ENCODE measurements at places on chromosomes 6 and 20.

GRCh38 chr6:3825851-3826581 lies 23.2 kb upstream of the FAM50B start:
- DNase-seq = no peak

GRCh38 chr6:16249971-16250370 lies 11.6 kb downstream of the GMPR start:
- no peak for DNase-seq

DNA sequence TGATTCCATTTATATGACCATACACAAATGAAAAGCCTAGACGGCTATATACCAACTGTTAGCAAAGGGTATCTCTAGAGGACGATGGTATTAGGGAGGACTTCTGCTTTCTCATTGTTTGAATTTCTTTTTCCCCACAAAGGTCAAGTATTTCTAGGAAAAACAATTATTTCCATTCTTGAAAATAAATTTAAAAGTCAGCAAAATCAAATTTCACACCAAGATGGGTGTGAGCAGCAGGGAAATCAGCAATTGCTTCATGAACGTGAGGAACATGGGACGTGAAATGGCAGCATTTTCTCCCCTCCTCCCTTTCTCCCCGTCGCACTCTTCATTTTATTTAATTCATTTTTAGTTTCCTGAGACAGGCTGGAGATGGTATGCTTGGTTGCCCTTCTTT lies 5.2 kb upstream of the ZFAND3 start:
- DNase-seq = no peak

- no peak for DNase-seq
These were observed 1117.7 kb upstream of the MAP3K7 start for GRCh38 chr6:91704531-91704930.

GRCh38 chr6:26322645-26323482 lies 42.1 kb upstream of the BTN3A2 start:
- peak; percentile 37 for DNase-seq

GRCh38 chr6:3210024-3210610 lies 17.3 kb downstream of the TUBB2B start:
- DNase-seq = no peak

GRCh38 chr6:17870300-17871188 lies 116.9 kb downstream of the KIF13A start:
- no peak for DNase-seq

DNA sequence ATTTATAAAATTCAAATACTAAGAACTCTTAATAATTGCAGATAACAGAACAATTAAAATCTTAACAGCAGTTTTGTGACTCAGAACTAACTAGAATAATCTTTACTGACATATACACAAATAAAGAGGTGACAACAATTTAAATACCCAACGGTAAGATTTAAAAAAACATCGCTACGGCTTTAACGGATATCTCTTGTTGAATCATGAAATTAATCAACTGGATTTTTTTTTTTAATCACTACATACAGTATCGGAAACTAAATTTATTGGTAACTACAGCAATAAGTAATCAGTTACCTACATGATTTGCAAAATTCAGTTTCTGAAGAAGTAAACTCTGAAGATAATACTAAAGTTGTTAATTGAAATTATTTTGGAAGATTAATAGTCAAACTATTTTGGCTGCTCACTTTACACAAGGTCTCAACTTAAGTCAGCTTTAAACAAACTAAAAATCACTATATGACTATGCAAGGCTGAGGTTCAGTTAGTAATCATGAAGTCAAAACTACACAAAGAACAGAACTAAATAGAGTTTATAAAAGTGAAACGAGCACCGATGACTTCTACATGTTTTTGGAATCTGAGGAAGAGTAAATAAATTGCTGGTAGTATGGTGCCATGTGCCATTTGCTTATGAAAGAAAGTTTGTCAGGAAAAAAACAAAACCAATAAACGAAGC lies 128.8 kb downstream of the HUS1B start:
- no peak for DNase-seq

- no peak for DNase-seq
These were observed 9.8 kb downstream of the NEDD9 start for GRCh38 chr6:11222385-11223277.

DNA sequence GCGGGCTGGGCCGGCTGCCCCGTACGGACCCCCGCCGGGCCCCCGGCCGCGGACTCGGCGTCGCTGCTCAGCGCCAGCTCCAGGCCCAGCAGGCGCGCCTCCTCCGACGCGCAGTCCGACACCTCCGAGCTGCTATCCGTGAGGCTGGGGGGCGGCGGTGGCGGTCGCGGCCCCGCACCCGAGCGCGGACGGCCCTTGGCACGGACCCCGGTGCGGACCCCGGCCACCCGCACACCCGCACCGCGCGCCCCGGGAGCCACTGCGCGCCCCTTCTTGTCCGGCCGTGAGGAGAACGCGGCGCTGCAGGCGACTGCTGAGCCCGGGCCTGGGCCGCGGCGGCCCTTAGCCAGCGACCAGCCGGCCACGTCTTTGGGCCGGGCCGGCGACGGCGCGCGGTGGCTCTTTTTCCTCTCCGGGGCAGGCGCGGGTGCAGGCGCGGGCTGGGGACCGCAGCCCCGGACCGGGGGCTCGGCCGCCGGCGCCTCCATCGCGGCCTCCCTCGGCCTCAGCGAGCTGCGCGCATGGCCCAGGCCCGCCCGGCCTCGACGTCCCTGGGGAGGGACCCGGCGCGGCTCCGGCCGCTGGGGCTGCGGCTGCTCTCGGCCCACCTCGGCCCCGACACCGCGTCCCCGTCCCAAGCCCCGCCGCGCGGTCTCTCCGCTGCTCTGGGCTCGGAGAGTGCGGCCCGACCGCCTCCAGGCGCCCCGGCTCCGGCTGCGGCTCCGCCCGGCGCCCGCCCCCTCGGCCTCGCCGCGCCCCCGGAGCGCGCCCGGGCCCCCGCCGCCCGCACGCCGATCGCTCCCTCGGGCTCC lies 12.9 kb upstream of the TLDC2 start:
- DNase-seq = no peak

DNA sequence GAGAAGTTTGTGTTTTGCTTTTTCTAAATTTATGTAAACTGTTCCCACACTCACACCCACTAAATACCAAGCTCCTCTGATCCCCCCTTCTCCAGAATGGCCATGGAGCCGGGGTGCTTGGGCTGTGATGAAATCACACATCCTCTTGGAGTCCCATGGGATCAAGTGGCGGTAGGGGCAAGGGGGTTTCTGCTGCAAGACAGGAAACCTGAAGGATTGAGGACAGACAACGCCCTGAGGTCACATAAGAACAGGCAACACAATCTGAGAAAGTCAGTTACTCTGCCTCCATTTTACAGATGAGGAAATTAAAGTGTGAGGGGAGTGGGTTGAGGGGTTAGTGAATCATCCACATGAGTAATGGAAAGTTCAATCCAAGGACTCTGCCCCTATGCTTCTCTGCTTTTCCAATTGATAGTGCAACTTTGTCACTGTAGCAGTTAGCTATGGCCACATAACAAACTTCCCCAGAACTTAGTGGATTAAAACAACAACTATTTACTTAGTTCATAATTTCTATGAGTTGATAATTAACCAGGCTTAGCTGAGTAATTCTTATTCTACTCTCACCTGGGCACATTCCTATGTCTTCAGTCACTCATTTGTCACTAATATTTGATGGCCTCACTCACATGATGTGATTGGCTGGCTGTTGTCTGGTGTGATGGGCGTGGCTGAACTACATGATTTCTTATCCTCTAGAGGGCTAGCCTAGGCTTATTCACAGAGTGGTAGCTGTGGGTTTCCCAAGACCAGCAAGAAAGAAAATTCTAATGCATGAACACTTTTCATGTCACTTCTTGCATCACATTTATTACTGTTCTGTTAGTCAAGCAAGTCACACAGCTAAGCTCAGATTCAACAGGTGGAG lies 311.1 kb upstream of the RNF24 start:
- no peak for DNase-seq

DNA sequence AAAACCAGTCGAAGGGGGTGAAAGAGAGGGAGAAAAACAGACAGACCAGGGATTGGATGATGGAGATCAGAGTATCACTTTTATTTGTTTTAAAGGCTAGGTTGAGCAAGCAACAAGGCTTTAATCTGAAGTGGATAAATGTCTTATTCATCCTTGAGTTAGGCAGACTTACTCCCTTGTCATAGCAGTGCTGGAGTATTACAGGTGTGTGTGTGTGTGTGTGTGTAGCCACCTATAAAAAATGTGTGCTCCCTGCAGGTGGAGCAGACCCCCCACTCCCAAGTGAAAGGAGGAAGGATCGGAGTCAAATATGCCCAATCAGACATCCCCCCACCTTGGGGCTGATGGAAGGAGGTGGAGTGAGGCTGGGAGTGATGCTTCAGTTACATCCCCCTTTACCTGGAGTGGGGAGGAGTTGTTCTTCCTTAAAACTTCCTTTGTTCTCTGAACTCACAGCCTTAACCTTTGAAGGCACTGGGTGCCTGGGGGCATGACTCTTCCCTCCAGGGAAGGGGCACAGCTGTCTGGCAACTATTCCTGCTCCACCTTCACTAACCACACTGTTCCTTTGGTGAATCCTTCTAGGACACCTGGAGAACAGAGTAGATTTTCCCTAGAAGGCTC lies 27.3 kb downstream of the PTK7 start:
- DNase-seq = no peak

DNA sequence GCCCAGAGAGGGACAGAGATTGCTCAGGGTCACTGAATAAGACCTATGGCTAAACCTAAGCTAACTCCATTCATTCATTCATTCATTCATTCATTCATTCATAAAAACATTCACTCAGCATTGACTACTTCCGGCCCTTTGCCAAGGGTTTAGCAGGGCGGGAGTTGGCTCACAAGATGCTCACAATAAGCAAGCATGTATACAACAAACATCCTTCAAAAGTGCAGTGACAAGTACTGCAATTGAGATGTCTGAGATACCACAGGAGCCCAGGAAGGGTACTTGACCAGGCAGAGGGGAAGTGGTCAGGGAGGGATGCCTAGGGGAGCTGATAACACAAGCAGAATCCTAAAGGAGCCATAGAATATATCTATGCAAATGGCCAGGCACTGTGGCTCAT lies 18.2 kb upstream of the KIAA1755 start:
- no peak for DNase-seq

DNA sequence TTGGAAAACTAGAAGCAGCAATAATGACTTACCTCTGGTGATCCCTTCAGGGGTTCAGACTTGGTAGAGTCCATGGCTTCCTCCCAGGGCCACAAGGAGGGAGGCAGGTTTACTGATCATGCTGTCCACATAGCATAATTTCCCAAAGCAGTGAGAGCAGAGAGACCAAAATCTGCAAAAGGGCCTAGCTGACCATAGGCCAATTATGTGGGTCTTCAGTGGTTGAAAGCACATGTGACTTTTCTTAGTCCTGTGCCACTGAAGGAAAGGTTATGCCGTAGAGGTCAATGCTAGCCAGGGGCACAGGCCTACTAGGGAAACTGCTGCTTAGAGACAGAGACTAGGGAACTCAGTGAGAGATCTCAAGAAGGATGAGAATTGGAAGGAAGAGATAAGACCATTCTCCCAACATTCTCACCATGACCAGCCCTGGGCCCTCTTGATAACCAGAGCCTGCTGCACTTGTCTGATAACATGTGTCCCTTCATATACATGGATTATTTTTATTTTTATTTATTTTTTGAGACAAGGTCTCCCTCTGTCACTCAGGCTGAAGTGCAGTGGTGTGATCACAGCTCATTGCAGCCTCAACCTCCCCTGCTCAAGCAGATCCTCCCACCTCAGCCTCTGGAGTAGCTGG lies 2.0 kb upstream of the GTPBP2 start:
- DNase-seq = no peak

DNA sequence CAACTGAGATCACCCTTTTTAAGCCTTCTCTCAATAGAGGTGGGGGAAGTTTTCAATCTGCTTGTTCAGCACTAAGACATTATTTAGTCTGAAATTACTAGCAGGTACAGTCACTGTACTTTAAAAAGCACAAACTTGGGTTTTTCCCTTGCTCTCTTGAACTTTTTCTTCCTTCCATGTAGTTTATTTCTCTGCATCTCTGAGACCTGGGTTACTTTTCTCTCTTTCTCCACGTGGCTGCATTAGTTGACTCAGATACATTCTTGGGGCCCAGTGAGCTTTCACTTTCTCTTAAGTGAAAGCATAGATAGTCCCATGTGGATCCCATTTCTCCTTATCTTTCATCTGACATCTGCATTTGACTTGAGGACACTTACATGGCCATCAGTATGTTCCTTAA lies 433.9 kb upstream of the MAP3K7 start:
- DNase-seq = peak; percentile 39

- DNase-seq = no peak
These were observed 31.2 kb downstream of the GPLD1 start for GRCh38 chr6:24458134-24458533.

- no peak for DNase-seq
These were observed 1.1 kb upstream of the USP49 start for GRCh38 chr6:41896281-41896680.

- DNase-seq = no peak
These were observed 304.2 kb downstream of the TFAP2C start for GRCh38 chr20:56933331-56933698.

DNA sequence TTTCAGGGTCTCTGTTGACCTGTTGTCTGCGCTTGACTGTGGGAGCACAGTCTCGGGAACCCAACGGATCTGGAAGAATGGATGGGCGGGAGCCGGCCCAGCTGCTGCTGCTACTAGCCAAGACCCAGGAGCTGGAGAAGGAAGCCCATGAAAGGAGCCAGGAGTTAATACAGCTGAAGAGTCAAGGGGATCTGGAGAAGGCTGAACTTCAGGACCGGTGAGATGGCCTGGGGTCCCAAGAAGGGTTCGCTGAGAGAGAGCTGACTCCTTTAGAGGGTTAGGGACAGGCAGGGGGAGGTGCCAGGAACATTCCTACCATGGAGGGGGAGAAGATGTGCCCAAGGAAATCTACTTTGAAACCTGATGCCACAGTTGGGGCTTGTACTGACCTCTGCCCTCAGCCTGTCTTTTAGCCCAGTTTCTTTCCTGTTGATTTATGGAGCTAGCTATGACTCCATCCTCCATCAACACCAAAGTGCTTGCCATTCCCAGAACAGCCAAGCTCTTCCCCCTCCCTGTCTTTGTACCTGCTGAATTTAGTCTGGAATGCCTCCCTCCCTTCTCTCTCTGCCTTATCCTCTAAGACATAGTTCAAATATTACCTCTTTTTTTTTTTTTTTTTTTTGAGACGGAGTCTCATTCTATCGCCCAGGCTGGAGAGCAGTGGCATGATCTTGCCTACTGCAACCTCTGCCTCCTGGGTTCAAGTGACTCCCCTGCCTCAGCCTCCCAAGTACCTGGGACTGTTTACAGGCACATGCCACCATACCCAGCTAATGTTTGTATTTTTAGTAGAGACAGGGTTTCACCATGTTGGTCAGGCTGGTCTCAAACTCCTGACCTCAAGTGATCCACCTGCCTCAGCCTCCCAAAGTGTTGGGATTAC lies 12.2 kb downstream of the CEP250 start:
- DNase-seq = no peak

GRCh38 chr20:10861619-10862018 lies 187.8 kb upstream of the JAG1 start:
- no peak for DNase-seq
